Skeletal muscle tissue (tissue), 5 donors: ENCODE measurements at places on chromosomes 2 and 18. TPM values are rescaled to one million over a fixed set of nuclear protein-coding genes. Genes with fewer than 3 reads are reported as not detected.

Gene FAM161A
- total RNA-seq: 7.3 TPM

Gene ERFE
- total RNA-seq: 4.2 TPM

Gene SKA1
- total RNA-seq: 2.6 TPM

Gene GAL3ST2
- not detected for total RNA-seq

Gene TXNDC2
- total RNA-seq: not detected

Gene CNRIP1
- 17.7 TPM for total RNA-seq

Gene ZEB2
- 108 TPM for total RNA-seq

Gene HK2
- 5.7 TPM for total RNA-seq

Gene ALPP
- total RNA-seq: not detected

Gene SIX3
- total RNA-seq: not detected

Gene AKAIN1
- total RNA-seq: not detected

Gene DSC2
- total RNA-seq: 4.2 TPM

Gene DTNB
- 3.1 TPM for total RNA-seq

Gene SERPINB13
- not detected for total RNA-seq

Gene BOLL
- 2.6 TPM for total RNA-seq

Gene TLX2
- not detected for total RNA-seq

Gene EIF5B
- 11.0 TPM for total RNA-seq

Gene ZNF397
- total RNA-seq: 18.3 TPM

Gene CD8B2
- under 0.01 TPM for total RNA-seq

Gene DQX1
- total RNA-seq: not detected

Gene DSEL
- 15.7 TPM for total RNA-seq

Gene ABCG8
- total RNA-seq: under 0.01 TPM

Gene EFHD1
- 2.1 TPM for total RNA-seq

Gene SAG
- not detected for total RNA-seq

Gene COLEC12
- 39.1 TPM for total RNA-seq

Gene HES6
- total RNA-seq: 7.8 TPM

Gene RTP5
- not detected for total RNA-seq

Gene MC2R
- not detected for total RNA-seq

Gene MERTK
- 4.2 TPM for total RNA-seq

Gene FBXO48
- under 0.01 TPM for total RNA-seq

Gene FAM237A
- not detected for total RNA-seq

Gene GRB14
- 5.7 TPM for total RNA-seq

Gene IL36B
- not detected for total RNA-seq

Gene SCN2A
- total RNA-seq: not detected

Gene UNC80
- total RNA-seq: 2.1 TPM

Gene CLHC1
- 20.4 TPM for total RNA-seq

Gene DNAH7
- total RNA-seq: under 0.01 TPM

Gene ATOH8
- total RNA-seq: 8.4 TPM

Gene ZBTB7C
- 2.6 TPM for total RNA-seq

Gene KCNG2
- total RNA-seq: 0.52 TPM

Gene ARID5A
- total RNA-seq: 9.9 TPM

Gene KIAA2012
- under 0.01 TPM for total RNA-seq

Gene OBSL1
- 87.2 TPM for total RNA-seq

Gene ERMN
- 0.52 TPM for total RNA-seq

Gene PLCD4
- total RNA-seq: 27.7 TPM

Gene HS6ST1
- total RNA-seq: 12.5 TPM

Gene PXDN
- 106 TPM for total RNA-seq

Gene IFT172
- 21.4 TPM for total RNA-seq

Gene ICOS
- 0.52 TPM for total RNA-seq

Gene CSRNP3
- total RNA-seq: 18.8 TPM

Gene MAP3K19
- total RNA-seq: not detected

Gene FOXI3
- not detected for total RNA-seq
